ENCODE measurements at places on chromosomes 7 and 10.

DNA sequence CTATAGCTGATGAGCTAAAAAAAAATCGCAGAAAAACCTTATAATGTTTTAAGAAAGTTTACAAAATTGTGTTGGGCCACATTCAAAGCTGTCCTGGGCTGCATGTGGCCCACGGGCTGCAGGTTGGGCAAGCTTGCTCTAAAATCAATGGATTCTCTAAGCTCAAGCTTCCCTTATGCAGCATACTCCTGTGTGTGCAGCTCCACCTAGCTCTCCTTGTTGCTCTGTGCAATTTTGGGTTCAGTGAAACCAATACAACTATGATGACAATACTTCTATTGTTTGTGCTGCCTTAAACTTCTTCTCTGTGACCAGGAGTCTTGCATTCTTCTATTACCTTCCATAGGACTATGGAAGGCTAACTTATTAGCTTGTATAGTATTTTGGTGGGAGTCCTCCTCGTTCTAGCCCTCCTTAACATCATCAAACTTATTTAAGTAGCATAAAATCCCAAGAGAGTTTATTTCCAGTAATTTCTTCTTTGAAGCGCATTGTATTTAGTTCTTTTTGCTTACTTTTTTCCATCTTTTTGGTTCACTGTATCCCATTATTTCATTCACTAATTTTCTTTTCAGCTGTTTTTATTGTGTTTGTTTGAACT is 170.9 kb upstream of the SMIM30 start:
- DNase-seq: no peak

GRCh38 chr7:55774327-55775050 is 88.1 kb downstream of the SEPTIN14 start:
- no peak for DNase-seq

- DNase-seq: no peak
Measured at GRCh38 chr10:112792487-112793201, 157.4 kb upstream of the TCF7L2 start.

- no peak for DNase-seq
Measured at GRCh38 chr7:45919993-45920459, 1.0 kb downstream of the IGFBP3 start.

DNA sequence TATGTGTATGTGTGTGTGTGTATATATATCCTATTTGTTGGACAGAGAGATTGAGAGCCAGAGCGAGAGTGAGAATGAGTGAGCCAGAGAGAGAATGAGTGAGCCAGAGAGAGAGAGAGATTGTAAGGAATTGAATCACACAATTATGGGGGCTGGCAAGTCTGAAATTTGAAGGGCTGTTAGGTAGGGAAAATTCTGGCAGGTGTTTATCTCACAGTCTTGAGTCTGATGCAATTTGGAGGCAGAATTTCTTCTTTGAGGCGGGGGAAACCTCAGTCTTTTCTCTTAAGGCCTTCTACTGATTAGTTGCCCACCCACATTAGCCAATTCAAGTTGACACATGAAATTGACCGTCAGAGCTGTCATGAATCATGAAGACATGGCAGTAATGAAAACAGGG is 41.0 kb upstream of the WASL start:
- no peak for DNase-seq

- DNase-seq: no peak
Measured at GRCh38 chr7:24795407-24795767, 38.1 kb upstream of the GSDME start.

Data from HS-27A (cell line).